ENCODE measurements at places on chromosomes 7 and 10. TPM values are rescaled to one million over a fixed set of nuclear protein-coding genes. Genes with fewer than 3 reads are reported as not detected.
A peak's percentile ranks its signal among the peaks of the same experiment; 100 is the strongest.

The CHN2 gene
- polyA plus RNA-seq = 19.2 TPM

The ITGA8 gene
- polyA plus RNA-seq = 49.9 TPM

The UCN3 gene
- 0.37 TPM for polyA plus RNA-seq

The ANKRD61 gene
- 3.9 TPM for polyA plus RNA-seq

The TNS3 gene
- polyA plus RNA-seq = 88.3 TPM

The HTRA1 gene
- 183 TPM for polyA plus RNA-seq

The AUTS2 gene
- 102 TPM for polyA plus RNA-seq

The MKX gene
- polyA plus RNA-seq = 0.39 TPM

- no peak for DNase-seq
Observed at GRCh38 chr7:28767356-28767755, 190.8 kb downstream of the TRIL start.

- no peak for DNase-seq
Observed at GRCh38 chr10:104424719-104425118, 71.1 kb downstream of the CFAP58 start.

DNA sequence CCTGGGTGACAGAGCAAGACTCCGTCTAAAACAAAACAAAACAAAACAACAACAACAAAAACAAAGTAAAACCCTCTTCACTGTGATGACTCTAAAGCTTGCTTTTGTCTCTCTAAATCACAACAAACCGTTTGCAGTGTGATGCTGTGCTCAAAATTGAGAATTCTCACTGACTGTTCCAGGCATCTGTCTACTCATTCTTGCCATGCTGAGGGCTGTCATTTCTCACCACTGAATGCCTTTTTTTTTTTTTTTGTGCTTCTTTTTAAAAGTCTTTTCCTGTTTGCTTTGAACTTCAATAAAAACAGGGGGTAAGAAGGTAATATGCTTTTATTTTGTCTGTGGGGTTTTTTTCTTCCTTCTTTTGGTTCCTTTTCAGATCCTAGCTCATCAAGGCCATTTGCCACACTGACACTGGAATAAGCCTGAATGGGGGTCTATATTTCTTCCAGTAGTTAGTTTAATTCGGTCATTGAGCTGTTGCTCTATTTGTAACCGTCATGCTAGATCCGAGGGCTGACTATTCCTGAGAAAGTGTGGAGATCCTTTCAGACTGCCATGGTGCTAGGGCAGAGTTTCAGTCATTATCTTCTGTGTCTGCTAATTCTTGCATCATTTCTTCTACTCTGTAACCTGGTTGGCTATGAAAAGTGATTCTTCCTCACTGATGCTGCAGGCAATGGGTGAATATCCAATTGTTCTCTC is 10.6 kb downstream of the FAS start:
- DNase-seq = no peak

DNA sequence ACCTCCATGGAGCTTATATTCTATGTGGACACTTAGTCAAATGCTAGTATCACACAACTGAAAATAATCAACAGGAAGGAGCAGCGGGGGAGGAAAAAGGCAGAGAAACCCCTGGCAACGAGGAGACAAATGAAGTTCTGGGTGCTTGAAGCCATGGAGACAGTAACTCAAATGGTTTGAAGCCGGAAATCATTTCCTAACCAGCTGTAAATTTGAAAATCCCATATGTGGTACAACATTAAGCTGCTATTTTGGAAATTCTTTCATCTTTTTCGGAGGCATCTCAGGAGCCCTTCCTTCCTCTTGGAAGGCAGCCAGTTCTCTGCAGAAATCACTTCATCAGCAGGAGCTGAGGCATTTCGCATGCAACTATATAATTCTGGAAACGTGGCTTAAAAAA is 91.4 kb downstream of the PPP1R3C start:
- DNase-seq = no peak

- DNase-seq = no peak
Observed at GRCh38 chr7:116429986-116430619, 69.4 kb upstream of the CAV2 start.

- no peak for DNase-seq
Observed at GRCh38 chr10:77318739-77319138, 318.9 kb downstream of the KCNMA1 start.

DNA sequence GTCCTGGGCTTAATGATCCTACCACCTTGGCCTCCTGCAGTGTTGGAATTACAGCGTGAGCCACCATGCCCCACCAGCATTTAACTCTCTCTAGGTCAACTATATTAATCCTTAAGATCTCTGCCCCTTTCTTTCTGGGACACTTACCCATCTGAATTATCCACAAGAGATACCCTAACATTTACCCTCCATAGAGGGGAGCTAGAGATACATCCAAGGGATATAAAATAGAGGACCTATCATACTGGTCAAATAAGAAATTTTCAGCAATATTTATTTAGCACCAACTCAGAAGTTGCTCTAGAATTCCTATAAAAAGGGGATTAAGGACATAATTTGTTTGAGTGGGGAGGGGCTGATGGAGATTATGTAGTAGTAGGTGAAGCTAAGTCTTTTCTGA is 96.5 kb downstream of the OTUD1 start:
- no peak for DNase-seq

- DNase-seq = no peak
Observed at GRCh38 chr7:112103246-112103645, 103.0 kb downstream of the DOCK4 start.

- DNase-seq = no peak
Observed at GRCh38 chr7:157014635-157015555, 4.4 kb upstream of the MNX1 start.

- DNase-seq = peak; percentile 14
Observed at GRCh38 chr7:24756545-24757352, 515 bp downstream of the GSDME start.

- peak; percentile 82 for DNase-seq
Observed at GRCh38 chr7:130356121-130356875, 11.7 kb downstream of the CPA5 start.

DNA sequence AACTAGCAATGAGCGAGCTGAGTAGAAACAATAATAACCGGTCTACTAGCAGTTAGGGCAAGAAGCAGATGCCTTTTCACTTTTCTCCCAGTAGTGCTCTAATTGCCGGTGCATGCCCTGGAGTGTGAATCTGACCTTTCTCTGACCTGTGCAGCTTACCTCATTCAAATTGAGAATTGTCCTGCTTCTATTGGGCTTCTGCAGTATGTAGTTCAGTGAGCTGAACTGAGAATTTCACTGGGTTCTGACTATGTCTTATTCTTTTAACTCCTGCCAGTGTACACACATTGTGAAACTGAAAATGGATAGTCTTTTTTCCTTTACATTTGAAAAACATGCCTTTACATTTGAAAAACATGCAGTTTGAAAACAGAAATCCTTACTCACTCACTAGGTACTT is 157.9 kb upstream of the GRM3 start:
- DNase-seq = no peak

DNA sequence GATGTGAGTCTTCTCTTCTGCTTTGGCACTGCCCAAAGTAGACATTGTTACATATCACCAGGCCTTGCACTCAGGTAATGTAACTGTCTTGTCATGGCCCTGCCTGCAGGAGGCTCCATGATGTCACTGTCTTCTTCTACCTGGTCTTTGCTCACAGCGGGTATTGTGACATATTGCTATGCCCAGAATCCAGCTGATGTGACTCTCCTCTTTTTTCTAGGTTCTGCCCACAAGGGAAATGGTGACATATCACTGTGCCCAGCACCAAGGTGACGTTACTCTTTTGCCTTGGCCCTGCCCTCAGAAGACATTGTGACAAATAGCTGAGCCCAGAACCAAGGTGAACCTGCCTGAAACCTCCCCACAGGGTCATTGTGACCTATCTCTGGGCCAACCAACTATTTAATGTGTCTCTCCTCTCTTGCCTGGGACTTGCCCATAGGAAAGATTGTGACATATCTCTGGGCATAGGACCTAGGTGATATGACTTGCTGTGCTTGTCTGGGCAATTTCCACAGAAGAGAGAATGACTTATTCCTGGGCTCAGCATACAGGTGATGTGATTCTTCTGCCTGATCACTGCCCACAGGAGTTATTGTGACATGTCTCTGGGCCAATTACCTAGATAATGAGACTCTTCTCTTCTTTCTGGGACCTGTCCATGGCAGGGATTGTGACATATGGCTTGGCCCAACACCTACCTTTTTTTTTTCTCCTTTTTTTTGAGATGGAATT is 26.5 kb upstream of the ZNF107 start:
- no peak for DNase-seq

GRCh38 chr10:106815427-106816043 is 349.0 kb downstream of the SORCS1 start:
- DNase-seq = no peak

DNA sequence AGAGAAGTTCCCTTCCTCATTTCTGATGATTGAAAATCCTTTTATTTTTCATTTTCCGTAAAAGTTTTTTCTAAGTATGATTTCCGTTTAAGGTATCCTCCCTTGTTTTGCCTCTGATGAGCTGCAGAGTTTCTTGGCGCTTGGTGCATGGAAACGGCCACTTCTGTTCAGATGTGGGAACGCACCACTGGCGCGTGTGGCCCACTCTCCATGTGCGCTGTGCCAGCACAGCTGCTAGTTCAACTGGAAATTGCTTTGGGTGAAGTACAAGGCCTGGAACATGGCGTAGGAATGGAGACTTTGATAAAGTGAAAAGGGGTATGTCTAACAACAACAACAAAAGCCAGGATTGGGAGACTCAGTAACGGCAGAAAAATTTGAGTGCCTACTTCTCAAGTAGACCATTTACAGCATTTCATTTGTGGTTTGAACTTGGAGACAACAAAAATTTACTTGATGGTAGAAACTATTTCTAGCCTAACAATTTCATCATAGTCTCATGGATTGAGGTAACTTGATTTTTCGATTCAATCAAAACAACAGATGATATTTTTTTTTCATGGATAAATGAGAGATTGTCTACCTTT is 364.2 kb downstream of the SUGCT start:
- no peak for DNase-seq

GRCh38 chr7:147432079-147432478 is 1158.5 kb upstream of the C7orf33 start:
- peak; percentile 29 for DNase-seq

DNA sequence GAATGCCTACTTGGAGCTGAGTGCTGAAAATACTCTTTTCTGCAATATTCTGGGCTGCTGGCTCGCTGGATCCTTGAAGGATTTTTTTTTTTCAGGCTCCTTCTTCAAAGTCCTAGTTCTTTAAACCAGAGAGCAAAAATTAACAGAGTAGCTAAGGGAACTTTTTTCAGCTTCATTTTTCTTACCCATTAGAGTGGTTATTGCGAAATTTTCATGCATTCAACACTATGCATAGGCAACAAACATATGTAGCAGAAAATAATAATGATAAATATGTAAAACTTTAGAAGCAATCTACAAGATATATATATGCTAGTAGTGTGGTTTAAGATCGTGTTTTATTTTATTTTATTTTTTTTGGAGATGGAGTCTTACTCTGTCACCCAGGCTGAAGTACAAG is 264.6 kb downstream of the SFMBT2 start:
- DNase-seq = no peak

GRCh38 chr10:131396121-131397050 is 84.9 kb upstream of the TCERG1L start:
- DNase-seq = no peak

- DNase-seq = no peak
Observed at GRCh38 chr10:101079874-101080273, 18.1 kb downstream of the KAZALD1 start.

DNA sequence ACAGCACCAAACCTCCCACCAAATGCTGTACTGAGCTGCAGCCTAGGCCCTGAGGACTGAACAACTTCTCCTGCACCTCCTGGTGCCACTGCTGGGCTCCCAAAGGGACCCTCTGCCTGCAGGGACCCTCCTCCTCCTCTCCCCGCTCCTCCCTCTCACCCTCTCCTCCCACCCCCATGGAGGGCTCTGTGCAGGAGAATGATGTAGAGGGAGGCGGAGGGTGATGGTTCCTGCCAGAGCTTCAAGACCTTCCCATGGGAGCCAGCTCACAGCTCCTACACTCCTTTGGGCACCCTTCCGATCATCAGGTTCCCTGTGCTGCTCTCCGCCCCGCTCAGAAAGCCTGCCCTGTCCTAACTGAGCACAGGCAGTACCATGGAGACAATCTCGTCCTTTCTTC is 97.7 kb downstream of the PRKAG2 start:
- no peak for DNase-seq

- DNase-seq = no peak
Observed at GRCh38 chr10:103802637-103803353, 52.6 kb downstream of the SH3PXD2A start.

DNA sequence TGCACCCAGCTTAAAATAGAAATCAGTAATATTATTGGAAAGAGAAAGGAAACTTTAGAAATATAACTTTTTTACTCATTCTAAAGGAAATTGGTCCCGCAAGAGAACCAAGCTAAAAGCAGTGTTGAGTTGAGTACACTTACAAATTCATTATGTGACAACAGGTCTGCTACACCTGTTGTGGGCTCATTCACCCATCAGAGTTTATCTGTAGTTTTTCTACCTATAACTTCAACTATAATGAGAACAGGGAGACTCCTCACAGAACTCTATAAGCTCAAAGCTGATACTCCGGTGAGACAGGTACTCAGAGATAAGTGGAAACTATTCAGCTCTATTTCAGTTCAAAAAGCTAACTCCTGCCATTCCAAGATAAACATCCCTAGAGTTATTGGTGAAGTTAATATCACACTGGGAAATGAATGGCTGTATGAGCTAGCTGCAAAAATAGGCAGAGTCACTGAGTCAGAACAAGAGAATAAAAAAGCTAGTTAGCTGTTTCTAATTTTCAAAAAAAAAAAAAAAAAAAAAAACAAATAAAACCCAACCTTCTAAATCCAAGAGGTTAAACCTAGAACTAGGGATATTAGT is 121.3 kb downstream of the PPP1R3A start:
- DNase-seq = no peak

DNA sequence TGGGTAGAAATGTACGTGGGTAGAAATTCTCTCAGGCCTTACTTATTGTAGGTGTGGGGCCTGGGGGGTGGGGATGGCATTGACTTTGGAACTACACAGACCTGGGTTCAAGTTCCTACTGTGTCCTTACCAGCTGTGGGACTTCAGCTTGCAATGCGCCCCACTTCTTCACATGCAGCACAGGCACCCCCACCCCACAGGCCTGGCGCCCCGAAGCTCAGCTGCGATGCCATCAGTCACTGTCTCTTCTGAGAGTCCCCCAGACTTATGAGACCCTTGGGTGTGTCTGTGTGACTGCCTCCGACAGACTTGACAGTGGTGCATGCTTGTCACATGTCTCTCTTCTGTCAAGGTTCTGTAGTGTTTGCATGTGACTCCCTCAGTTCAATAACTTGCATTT is 3.1 kb upstream of the AP5Z1 start:
- DNase-seq = no peak

DNA sequence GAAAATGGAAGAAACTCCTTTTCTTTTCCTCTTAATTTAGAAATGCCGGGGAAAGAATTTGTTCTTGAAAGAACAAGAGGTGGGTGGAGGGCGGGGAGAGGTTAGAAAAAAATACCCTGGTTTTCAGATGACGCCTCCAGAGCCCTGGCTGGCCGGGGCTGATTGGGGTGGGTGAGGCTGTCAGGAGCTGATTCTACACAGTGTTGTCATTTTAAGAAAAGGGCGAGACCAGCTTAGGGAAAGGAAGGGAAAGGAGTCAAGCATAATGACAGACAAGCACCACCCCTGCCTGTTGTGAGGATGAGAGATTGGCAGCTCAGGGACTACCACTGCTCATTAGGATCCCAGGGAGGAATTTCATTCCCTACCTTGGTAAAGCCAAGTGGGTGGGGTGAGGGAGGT is 9.9 kb upstream of the FAM180A start:
- no peak for DNase-seq
